ENCODE measurements at places on chromosomes 7 and 10. TPM values are rescaled to one million over a fixed set of nuclear protein-coding genes. Genes with fewer than 3 reads are reported as not detected.

GRCh38 chr10:43260911-43261577 lies 5.8 kb downstream of the RASGEF1A start:
- H3K27me3 ChIP-seq = peaks cover 35% of the 10 kb centered on the region
- H3K4me3 ChIP-seq = no peak overlapping the region
- H3K36me3 ChIP-seq = no peaks in the 10 kb centered on the region
- no peak overlapping the region for H3K27ac ChIP-seq
- peak; percentile 32 for DNase-seq

Gene FBXO24
- total RNA-seq = 0.76 TPM

GRCh38 chr7:30143748-30144251 lies 9.0 kb downstream of the MTURN start:
- H3K4me1 ChIP-seq = peaks cover 16% of the 10 kb centered on the region
- H3K27me3 ChIP-seq = no peaks in the 10 kb centered on the region
- H3K4me3 ChIP-seq = no peak overlapping the region
- peaks cover 7% of the 10 kb centered on the region for H3K36me3 ChIP-seq

DNA sequence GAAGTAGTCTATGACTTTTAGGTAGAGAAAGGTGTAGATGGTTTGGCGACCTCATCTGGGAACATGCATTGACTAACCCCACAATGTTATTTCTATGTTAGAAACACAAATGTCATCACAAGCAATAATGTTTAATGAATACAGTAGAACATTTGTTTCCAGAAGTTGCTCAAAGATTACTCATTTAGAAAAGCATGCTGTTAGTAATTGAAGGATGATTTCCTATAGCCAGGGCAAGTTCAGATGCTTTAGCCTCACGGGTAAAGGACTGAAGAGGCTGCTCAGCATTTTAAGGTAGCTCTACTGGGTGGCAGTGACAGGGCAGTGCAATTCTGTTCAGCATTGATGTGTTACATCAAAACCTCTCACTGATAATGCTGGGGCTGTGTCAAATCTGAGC lies 199.3 kb upstream of the FZD1 start:
- no peak overlapping the region for H3K4me3 ChIP-seq
- H3K27ac ChIP-seq = peak overlapping the region; percentile 91
- no peaks in the 10 kb centered on the region for H3K27me3 ChIP-seq
- peaks cover 3% of the 10 kb centered on the region for H3K36me3 ChIP-seq

Gene MBL2
- total RNA-seq = not detected

Gene THNSL1
- 10.2 TPM for total RNA-seq

DNA sequence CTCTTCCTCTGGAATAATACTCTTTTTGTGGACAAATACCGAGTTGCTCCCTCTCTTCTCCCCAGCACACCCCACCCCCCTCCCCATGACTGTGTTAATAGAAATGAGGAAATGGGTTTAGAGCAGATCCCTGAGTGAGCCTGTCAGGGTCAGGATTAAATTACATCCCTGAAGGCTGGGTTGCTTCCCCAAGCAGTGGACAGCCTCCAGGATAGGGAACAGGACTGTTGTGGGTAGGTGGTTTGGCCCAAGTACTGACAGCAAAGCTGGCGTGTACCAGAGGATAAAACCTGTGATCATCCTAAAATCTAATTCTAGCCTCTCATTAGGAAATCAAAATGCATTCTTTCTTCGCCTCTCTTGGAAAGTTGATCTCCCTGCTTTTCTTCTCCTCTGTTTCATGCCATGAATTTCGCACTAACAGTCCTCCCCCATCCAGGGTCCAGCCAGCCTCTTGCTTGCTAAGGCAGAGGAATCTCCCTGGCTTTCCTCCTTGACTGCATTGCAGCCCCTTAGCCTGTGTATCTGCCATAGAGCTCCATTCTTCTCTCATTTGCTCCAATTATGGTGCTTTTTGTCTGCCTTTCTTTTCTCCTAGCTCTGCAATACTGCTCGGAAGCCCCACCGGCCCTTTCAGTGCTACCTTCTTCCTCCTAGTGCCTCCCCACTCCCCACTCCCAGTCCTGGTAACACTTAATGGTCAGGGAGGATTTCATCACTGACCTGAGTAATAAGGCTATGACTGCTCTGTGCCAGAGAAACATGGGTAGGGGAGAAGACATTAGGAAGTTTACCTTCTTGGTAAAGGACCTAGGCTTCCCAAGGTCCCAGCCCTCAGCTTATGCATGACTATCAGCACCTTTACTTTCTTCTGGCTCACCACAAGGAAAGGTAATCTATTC lies 8.4 kb downstream of the LRRC4 start:
- H3K27ac ChIP-seq = peak overlapping the region; percentile 46
- H3K36me3 ChIP-seq = peaks cover 17% of the 10 kb centered on the region
- no peaks in the 10 kb centered on the region for H3K27me3 ChIP-seq
- no peak for DNase-seq
- peak overlapping the region; percentile 48 for H3K4me3 ChIP-seq
- H3K4me1 ChIP-seq = peaks cover 58% of the 10 kb centered on the region

GRCh38 chr7:91288208-91288824 lies 24.1 kb downstream of the FZD1 start:
- DNase-seq = no peak
- peaks cover 19% of the 10 kb centered on the region for H3K4me1 ChIP-seq
- H3K4me3 ChIP-seq = no peak overlapping the region
- no peaks in the 10 kb centered on the region for H3K27me3 ChIP-seq
- H3K27ac ChIP-seq = no peak overlapping the region

DNA sequence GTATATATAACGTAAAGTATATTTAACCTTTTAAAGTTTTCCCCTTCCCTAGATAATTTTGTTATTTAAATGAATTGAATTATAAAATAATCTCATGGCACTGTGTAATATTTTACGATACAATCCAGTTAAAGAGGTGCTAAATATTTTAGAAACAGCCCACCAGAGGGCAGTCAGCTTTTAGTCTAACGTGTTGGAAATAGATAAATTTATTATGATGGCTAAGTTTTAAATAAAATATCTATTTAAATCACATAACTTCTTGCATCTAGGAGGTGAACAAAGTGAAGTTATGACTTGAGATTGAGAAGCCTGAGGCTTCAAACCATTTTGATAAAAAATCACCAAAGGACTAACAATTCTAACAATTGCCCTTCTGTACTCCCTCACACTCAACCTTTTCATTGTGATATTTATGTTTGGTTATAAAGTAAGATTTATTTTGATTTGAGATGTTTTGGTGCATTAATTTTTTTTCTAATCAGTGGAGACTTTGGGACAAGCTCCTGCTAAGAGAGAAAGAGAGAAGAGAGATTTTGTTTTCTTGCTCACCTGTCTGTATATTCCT lies 171.5 kb upstream of the SP4 start:
- H3K27me3 ChIP-seq = peaks cover 75% of the 10 kb centered on the region
- H3K4me1 ChIP-seq = peaks cover 3% of the 10 kb centered on the region
- DNase-seq = no peak

Gene CPEB3
- 3.7 TPM for total RNA-seq

GRCh38 chr7:36474283-36475010 lies 84.8 kb downstream of the ANLN start:
- H3K4me1 ChIP-seq = no peaks in the 10 kb centered on the region
- no peak for DNase-seq
- H3K4me3 ChIP-seq = no peak overlapping the region
- H3K27ac ChIP-seq = no peak overlapping the region
- H3K36me3 ChIP-seq = no peaks in the 10 kb centered on the region

Gene DRGX
- total RNA-seq = 0.22 TPM

- peaks cover 34% of the 10 kb centered on the region for H3K4me1 ChIP-seq
- H3K36me3 ChIP-seq = no peaks in the 10 kb centered on the region
- no peaks in the 10 kb centered on the region for H3K27me3 ChIP-seq
- DNase-seq = no peak
- H3K27ac ChIP-seq = no peak overlapping the region
Observed at GRCh38 chr10:60348982-60349381, 40.7 kb downstream of the ANK3 start.

GRCh38 chr10:122010405-122011050 lies 21.6 kb downstream of the TACC2 start:
- no peaks in the 10 kb centered on the region for H3K27me3 ChIP-seq
- no peak overlapping the region for H3K4me3 ChIP-seq
- no peaks in the 10 kb centered on the region for H3K4me1 ChIP-seq
- no peak for DNase-seq
- H3K27ac ChIP-seq = no peak overlapping the region
- H3K36me3 ChIP-seq = no peaks in the 10 kb centered on the region

DNA sequence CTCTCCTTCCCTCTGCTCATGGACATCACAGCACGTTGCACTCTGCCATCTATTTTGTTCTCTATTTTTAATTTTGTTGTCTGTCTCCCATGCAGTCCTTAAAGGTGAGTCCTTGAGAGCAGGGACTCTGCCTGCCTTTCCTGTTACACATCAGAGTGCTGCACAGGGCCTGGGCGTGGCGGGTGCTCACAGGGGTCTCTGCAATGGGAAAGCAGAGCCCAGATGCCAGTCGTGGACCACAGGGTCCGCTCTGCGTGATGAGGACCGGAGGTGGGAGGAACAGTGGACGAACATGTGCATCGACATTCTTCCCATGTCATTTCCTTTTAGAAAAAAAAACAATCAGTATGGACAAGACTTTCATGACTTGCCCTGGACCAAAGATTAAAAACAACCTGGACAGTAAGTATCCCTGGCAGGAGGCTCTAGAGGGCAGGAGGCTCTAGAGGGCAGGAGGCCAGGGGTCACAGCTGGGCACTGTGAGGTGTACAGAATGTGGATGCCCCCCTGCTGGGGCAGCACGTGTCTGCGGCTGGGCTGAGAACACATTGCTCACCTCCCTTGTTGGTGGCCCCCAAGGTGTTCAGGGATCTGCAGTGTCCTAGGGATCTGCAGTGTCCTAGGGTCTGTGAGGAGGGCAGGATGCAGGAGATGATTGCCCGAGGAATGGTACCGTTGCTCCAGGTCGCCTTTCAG lies 29.6 kb upstream of the ZNF488 start:
- H3K36me3 ChIP-seq = no peaks in the 10 kb centered on the region
- peak overlapping the region; percentile 19 for H3K27ac ChIP-seq
- no peaks in the 10 kb centered on the region for H3K27me3 ChIP-seq

GRCh38 chr10:77131214-77131613 lies 506.4 kb downstream of the KCNMA1 start:
- H3K36me3 ChIP-seq = no peaks in the 10 kb centered on the region
- peaks cover 3% of the 10 kb centered on the region for H3K27me3 ChIP-seq
- no peak for DNase-seq
- H3K27ac ChIP-seq = no peak overlapping the region
- no peaks in the 10 kb centered on the region for H3K4me1 ChIP-seq
- H3K4me3 ChIP-seq = no peak overlapping the region

DNA sequence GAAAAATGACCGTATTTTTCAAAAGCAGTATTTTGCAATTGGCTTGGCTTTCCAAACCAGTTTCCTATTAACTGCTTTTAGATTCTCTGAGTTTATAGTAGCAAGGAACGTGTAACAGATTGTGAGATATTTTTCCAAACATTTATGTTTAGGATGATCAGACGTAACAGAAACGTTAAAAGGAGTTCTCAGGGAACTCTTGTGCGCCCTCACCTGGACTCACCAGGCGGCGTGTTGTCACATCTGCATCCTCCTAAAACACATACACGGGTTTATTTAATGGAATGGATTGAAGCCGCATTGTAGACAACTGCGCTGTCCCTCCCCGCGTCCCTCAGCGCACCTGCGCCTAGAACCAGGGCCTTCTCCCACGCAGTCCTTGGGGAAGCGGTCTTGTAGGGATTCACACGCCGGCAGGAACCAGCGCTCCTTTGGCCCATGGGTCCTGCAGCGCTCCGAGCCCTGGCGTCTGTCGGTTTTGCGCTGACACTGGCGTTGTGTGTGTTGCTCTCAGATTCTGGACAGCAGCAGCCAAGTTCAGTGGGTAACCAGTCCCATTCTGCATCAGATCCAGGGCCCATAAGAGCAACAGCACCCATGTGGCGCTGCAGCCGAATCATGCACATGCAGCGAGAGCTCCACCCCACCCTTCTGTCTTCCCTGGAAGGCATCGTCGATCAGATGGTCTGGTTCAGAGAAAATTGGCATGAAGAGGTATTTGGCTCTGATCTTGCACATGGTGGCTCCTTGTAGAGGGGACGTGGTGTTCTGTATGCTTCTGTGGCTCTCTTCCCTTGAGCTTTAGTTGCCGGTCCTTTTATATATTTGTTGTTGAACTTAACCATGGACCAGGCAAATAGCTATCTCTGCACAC lies 114.9 kb downstream of the TRRAP start:
- DNase-seq = no peak
- H3K27ac ChIP-seq = no peak overlapping the region
- no peak overlapping the region for H3K4me3 ChIP-seq
- no peaks in the 10 kb centered on the region for H3K4me1 ChIP-seq

GRCh38 chr10:69718951-69719350 lies 82.8 kb upstream of the COL13A1 start:
- DNase-seq = no peak
- no peaks in the 10 kb centered on the region for H3K27me3 ChIP-seq
- no peak overlapping the region for H3K27ac ChIP-seq
- no peak overlapping the region for H3K4me3 ChIP-seq
- no peaks in the 10 kb centered on the region for H3K36me3 ChIP-seq
